ENCODE measurements at places on chromosomes 3 and 15.

- no peak for DNase-seq
These were observed 33.0 kb upstream of the PLSCR4 start for GRCh38 chr3:146283781-146284445.

DNA sequence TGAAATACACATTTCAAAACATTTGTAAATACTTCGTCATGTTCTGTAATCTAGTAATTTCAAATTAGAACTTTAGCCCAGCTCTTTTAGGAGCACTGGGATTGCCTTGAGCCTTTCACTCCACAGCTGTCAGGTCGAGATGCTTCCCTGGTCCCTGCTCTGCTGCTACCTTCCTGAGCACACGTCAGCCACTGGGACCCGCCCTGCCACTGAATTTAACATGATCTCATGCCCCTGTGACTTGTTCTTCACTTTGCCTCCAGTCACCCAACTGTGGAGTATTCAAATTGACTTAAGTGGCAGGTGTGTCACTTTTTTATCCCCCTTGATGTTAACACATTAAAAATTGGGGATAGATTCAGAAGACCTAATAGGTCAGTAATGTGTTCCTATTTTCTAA is 3.3 kb downstream of the ARRDC4 start:
- no peak for DNase-seq

GRCh38 chr3:98784666-98785600 is 21.8 kb downstream of the ST3GAL6 start:
- DNase-seq: no peak

GRCh38 chr3:177211503-177212277 is 14.4 kb upstream of the TBL1XR1 start:
- no peak for DNase-seq

DNA sequence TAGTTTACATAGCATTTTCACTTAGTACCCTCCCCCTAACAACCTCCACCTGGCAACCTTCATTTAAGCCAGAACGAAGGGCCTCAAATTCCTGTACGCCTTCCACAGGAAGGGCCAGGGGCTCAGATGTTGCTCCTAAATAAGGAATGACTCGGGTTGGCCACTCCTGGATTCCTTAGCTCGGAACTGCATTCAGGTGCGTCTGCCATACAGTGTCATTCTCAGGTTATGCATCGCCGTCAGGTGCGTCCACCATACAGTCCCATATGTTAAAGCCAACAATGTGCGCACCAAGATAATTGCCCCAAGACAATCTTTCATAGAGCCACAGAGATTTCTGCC is 53.5 kb upstream of the USP3 start:
- DNase-seq: no peak

- no peak for DNase-seq
These were observed 786.7 kb upstream of the EPHA6 start for GRCh38 chr3:96027718-96028117.

Data from CD4-positive, alpha-beta T cell treated with Interleukin-15 for 4 hours (primary cell).